BJ (cell line): ENCODE measurements at places on chromosomes 1 and 21. TPM values are rescaled to one million over a fixed set of nuclear protein-coding genes. Genes with fewer than 3 reads are reported as not detected.

Gene OR2L8
- polyA plus RNA-seq: not detected in 2 replicates

Gene ZRANB2
- polyA plus RNA-seq: 35.4 and 60.1 TPM in 2 replicates

Gene CNST
- 29.7 and 41.2 TPM in 2 replicates for polyA plus RNA-seq

Gene GJA5
- 3.0 and 5.1 TPM in 2 replicates for polyA plus RNA-seq

Gene RNF223
- not detected in 2 replicates for polyA plus RNA-seq
